ENCODE measurements at places on chromosomes 1 and 21.

- DNase-seq: no peak
These were observed 23.7 kb downstream of the RNF187 start for GRCh38 chr1:228510803-228511413.

GRCh38 chr1:89169166-89169565 lies 6.6 kb downstream of the GBP7 start:
- no peak for DNase-seq

- DNase-seq: no peak
These were observed 4.6 kb upstream of the NKAIN1 start for GRCh38 chr1:31244326-31244725.

DNA sequence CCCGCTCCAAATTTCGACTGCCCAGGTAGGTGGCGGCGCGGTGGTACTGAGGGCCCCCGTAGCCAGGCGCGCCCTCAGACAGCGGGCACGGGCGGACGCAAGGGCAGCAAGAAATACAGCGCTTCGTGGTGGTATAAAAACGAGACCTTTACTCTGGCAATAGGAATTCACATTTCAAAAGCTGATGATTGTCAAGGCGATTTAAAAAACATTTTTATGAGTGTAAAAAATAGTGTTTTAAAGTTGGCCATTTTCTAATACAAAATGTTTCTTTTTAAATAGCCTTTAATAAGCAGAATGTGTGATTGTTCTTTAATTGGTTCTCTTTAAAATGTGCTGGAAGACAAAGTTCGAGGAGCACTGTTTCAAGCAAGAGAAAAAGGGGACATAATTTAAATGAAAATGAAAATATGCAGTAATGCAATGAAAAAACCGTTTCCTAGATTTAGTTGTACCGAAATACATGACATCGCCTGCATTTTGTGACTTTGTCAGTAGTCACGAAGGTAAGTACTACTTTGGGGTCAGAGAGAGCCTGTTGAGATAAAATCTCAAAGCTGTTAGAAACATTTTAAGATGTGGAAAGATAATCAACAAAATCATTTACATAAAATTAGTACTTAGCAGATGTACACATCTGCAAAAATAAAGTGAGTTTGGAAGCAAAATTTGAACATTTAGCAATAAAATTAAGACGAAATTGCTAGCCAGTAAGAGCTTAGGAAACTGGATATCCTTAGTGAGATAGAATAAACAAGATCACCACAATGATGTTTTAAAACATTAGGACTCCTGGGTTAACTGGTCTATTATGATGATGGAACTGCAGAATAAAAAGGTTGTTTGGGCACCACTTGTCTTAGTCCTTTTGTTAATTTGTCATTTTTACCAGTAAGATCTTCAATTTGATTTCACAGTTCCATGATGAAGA lies 1.1 kb upstream of the PSMG1 start:
- DNase-seq: no peak

DNA sequence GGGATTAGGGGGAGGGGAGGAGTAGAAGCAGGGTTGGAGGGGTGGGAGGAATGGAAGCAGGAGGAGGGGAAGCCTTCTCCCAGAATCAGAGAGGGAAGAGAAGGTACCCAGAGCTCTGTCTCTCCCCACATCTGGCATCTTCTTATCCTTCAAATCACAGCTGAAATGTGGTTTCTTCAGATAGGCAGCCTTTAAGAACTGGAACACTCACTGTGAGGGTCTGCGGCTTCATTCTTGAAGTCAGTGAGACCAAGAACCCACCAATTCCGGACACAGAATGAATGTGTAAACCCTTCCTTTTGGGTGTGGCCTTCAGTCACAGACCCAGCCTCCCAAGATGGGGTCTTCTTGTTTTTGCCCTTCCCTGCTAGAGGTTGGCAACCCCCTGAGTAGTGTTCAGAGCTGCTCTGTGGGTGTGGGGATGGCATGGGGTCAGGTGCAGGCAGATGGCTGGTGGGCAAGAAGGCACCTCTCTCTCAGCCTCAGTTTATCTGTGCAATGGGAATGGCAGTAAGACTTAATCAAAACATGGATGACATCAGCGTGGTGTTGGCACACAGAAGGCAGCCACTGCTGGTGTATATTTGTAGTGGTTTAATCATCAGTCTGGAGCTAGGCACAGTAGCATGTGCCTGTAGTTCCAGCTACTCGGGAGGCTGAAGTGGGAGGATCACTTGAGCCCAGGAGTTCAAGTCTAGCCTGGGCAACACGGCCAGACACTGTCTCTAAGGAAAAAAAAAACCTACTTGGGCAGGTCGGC lies 7.2 kb downstream of the FAAH start:
- no peak for DNase-seq

DNA sequence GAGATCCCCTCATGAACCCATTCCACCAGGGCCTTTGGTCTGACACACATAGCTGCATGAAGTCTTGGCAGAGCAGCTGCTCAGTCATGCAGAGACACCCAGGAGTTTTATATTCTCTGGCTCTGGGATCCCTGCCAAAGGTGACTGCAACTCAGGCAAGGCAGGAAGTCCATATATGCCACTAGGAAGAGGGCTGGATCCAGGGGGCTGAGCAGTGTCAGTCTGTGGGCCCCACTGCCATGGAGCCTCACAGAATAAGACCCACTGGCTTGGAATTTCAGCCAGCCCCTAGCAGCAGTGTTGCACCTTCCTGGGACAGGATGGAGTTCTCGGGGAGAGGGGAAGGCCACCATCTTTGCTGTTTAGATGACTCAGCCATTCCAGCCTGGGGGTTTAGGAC lies 199.7 kb downstream of the TBX15 start:
- DNase-seq: no peak

GRCh38 chr1:65255656-65256050 lies 53.7 kb upstream of the DNAJC6 start:
- no peak for DNase-seq

- no peak for DNase-seq
These were observed 15.8 kb downstream of the CAMK2N1 start for GRCh38 chr1:20470194-20470593.

DNA sequence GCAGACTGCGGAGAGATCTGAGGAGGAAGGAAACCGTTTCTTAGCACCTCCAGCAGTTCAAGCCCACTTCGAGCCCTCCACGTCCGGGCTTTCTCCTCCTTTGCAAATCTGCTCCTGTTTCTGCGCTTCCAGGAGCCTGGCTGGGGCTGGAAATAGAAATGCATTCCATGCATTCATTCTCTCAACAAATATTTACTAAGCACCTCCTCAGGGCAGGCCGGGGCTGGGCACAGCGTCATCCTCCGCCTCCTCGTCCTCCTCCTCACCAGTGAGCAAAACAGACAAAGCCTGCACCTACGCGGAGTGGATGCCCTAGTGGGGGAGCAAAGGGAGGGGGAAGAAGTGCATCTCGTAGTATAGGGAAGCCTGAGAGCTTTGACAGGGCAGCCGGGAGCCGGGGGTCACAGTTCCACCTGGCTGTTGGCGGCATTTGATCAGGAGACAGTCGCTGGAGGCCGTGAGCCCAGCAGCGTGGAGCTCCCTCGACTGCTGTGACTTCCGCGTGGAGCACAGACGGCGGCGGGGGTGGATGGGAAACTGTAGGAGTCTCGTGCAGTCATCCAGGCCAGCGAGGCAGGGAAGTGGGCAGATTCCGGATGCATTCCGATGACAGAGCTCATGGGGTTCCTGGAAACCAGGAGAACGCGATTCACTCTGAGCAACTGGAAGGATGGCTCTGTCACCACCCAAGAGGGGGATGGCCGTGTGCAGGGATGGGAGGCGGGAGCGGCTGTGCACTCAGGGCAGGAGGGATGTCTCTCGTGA lies 93.5 kb downstream of the SIK1 start:
- no peak for DNase-seq

DNA sequence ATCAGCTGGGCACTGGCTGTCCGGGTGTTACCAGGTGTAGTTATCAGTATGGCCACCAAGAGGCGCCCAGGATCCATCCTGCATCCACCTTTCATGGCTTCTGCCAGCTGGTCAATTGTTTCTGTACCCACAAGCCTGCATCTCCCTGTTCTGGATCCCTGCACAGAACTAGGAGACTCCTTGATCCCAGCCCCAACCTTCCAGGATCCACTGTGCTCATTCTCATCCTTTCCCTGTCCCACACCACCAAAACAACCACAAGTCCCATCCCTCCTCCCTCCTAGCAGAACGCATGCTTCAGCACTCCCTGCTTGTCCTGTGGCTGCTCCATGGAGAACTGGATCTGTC lies 27.2 kb upstream of the FOXE3 start:
- DNase-seq: peak; percentile 8

DNA sequence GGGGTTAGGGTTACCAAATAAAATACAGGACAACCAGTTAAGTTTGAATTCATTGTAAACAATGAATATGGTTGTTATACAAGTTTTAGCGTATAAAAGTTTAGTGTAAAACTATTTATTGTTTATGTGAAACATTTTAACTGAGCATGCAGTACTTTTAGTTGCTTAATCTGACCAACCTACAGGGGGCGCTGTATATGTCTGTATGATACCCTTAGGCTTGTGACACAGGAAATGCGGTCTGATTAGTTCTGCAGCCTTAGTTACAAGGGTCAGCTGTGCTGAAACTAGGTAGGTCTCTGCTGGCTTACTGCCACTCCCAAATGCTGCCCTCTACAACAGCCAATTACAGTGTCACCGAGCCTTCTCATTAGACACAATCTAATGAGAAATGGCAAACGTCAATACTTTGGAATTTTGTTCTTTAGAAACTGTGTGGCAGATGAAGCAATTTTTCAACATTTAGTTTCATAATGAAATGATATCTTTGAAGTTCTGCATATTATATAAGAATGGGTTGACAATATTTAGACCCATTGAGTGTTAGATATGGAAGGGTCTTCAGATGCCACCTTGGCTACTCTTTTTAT lies 56.2 kb downstream of the NTNG1 start:
- DNase-seq: no peak

DNA sequence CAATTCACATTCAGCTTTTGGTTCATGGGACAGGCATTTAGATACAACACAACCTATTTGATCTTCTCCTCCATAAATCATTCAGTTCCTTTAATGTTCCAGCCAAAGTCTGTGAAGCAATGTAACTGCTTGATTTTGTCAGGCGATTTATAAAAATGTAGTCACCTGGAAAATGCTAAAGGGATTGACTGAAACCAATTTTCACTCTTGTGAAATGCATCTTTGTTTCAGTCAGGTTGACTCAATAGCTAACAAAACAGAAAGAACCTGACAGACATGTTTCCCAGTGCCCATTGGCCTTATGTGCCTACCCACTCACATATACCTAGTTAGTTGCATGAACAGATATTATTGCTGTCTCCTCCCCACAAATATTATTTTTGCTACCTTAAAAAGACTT lies 335.7 kb downstream of the CHRM3 start:
- no peak for DNase-seq

Measured in CD14-positive monocyte (primary cell).